ENCODE measurements at places on chromosomes 1 and 21.

GRCh38 chr1:178500091-178500770, 3.5 kb upstream of the CLEC20A start:
- DNase-seq, result no peak

GRCh38 chr1:51009381-51009780, 39.3 kb downstream of the CDKN2C start:
- DNase-seq, result no peak

DNA sequence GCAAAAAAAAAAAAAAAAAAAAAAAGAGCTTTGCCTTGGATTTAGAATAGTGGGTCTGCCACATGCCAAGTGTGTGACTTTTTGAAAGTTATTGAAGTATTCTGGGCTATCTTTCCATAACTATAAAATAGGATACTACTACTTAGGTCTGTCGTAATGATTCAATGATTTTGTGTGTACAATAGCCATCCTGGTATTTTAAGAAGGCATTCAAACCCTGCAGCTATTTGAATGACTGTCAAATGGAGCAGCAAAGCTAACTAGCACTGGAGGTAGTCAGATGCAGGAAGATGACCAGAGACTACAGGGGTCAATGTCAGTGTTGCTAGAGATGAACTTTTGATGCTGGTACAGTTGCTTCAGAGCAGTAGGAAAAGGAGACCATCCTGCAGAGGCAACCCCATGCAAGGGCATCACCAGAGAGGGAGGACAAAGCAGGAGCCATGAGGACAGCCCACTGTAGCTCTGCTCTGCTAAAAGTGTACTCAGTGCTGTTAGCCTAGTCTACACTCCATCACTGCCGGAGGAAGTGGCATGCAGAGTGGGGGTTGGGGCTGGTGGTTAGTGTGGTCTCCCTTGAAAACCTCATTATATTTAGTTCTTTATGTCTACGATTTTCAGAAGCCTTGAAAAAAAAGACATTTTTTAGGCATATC, 29.0 kb downstream of the DUSP10 start:
- peak; percentile 70 for DNase-seq

GRCh38 chr1:115098979-115099692, 9.8 kb upstream of the TSPAN2 start:
- DNase-seq, result peak; percentile 72

DNA sequence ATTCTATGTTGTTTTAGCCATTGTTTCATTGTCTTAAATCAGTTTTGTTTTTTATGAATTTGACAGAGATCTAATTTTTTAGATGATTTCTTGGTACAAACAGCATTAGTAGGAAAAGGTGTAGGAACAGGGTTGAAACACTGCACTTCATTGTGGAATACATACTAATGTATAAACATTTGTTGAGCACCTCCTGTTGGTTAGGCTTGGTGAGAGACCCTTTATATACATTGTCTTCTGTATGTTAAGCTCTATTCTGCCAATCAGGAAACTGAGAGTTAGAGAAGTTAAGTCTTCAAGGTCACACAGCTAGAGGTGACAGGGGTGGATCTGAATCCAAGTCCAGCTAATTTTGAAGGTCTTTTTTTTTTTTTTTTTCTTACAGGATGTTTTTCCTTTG, 192.7 kb downstream of the VPS13D start:
- DNase-seq, result no peak

DNA sequence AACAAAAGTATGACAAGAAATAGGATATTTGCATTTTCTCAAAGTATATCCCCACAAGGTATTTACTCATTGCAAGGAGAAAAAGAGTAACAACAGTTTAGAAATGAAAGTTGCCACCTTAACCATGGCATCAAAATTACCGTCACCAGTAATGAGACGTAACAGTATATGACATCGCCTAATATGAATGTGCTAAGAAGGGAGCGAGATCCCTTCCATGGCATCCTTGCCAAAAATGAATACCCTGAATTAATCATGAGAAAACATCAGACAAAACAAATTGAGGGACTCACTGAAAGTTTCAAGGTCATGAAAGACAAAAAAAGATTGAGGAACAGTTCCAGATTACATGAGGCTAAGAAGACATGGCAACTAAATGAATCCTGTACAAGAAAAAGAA, 78.9 kb upstream of the MROH9 start:
- no peak for DNase-seq

DNA sequence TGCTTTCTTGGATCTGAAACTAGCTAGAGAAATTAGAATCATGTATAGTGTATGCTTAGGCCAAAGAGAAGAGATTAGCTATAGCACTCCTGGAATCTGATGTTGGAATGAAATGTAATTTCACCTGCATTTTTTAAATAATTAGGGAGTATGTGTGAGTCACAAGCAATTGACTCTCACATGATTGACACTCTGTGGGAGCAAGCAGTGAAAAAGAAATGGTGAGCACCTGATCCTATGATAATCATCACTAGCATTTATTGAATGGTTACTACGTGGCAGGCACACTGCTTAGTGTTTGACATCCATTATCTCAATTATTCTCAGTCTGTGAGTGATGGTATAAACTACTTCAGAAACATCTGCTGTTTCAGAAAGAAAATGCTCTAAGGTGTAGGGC, 176.6 kb downstream of the NRIP1 start:
- DNase-seq, result no peak

DNA sequence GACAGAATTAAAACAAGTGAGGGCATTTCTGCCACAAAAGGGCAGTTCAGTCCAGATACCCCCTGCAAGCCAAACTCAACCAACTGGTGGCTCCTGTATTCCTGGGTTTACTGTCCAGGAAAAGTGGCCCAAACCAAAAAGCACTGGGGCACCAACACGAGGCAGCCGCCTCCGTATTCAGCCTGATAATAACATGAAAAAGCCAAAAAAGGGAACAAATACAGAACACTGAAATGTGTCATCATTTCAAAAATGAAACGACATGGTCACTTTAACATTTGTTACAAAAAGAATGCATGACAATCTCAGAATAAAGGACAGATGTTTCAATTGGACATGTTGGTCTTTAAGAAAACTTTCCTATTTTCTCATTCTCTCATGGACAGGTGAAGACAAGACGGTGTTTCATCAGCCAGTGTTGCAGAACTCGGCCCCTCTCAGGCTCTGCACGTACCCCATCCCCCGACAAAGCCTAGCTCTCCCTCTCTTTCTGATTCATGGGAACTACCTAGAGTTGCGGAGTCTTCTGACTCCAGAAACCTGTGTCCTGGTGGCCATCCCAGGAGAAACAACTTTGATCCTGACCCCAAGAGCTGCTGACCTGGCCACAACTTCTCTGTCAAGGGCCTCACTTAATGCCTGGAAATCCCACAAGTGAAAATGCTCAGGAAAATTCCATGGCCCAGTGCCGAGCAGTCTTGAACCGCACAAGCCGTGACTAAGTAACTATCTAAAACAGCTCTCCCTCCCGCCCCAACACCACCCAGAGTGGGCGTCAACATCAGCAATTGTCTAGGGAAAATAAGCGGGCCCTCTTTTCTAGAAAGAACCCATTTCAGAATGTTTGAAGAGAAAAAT, 27.1 kb downstream of the ZBTB17 start:
- DNase-seq, result no peak

Data from stimulated activated naive CD8-positive, alpha-beta T cell treated with anti-CD3 and anti-CD28 coated beads, Interleukin-15, amount 100 ng/mL, for 72 hours (primary cell).